Dermis microvascular lymphatic vessel endothelial cell (primary cell): ENCODE measurements at places on chromosomes 11 and 22. TPM values are rescaled to one million over a fixed set of nuclear protein-coding genes. Genes with fewer than 3 reads are reported as not detected.

DNA sequence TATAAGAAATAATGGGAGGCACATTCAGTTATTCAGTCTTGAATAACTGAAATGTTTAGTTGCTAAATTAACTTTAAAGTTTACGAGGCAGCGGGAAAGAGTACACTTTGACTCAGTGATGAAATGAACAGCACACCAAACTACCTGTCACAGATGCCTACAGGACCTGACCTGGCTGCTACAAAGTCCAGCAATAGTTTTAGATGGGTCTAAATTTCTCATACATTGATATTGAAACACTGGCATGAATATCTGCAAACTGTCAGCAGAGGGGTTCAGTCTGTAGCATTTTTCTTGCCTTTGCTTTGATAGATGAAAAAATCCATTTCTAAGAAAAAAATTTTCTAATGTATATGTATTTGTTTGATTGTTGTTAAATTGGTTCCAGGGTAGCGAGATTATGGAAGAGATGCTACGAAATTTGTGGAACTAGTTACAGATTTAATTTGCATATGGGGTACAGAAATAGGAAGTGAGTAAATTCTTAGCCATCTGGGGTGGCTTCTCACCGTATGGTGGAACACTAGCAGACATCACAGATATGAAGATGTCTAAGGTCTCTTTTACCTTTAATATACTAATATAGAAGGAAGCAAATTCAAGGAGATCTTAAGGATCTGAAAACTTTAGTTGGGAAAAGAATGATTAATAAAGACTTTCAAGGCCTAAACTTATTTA lies 20.8 kb upstream of the GAB2 start:
- DNase-seq, result no peak

Gene CD3D
- total RNA-seq, result not detected in 2 replicates

Gene C1QTNF5
- 47.6 and 121 TPM in 2 replicates for total RNA-seq

DNA sequence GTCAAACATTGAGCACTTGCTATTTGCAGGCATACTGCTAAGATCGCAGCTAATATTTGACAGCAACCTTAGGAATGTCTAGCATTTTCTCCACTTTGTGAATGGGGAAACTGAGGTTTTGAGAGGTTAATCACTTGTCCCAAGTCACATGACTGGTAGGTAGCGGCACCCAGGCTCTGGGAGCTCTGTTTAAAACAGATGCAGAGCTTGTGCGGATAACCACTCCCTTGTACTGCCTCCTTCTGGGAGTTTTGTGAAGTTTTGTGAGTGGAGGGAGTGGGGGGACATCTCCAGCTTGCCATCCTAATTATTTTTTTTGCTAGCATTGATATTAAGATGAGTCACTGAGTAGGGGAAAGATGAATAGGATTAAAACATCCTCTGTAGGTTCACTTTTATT lies 134.7 kb downstream of the GRIK4 start:
- DNase-seq, result no peak

DNA sequence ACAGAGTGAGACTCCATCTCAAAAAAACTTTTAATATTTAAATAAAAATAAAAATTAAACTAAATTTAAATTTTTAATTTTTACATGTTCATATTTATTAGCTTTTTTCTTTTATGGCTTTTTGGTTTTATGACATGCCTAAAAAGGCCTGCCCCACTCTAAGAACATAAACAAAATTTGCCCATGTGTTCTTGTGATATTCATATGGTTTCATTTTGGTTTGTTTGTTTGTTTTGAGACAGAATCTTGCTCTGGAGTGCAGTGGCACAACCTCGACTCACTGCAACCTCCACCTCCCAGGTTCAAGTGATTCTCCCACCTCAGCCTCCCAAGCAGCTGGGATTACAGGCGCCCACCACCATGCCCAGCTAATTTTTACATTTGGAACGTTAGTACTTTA lies 27.7 kb downstream of the SUSD2 start:
- DNase-seq, result no peak

DNA sequence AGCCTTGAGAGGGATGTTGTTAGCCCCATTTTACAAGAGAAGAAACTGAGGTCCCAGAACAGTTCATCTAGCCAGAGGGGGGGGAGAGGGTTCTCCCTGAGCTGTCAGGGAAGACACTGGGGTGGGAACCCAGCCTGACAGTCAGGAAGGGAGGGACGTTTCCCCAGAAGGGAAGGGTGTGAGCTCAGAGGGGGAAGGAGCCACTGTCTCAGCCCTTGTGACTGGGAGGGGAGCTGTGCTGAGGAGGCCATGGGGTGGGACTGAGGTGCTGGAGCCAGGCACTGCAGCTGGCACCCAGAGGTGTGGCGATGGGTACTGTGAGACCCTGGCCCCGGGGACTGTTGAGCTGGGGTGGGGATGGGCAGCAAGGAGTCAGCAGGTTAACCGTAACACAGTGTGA lies 35.7 kb downstream of the DAGLA start:
- DNase-seq, result no peak

DNA sequence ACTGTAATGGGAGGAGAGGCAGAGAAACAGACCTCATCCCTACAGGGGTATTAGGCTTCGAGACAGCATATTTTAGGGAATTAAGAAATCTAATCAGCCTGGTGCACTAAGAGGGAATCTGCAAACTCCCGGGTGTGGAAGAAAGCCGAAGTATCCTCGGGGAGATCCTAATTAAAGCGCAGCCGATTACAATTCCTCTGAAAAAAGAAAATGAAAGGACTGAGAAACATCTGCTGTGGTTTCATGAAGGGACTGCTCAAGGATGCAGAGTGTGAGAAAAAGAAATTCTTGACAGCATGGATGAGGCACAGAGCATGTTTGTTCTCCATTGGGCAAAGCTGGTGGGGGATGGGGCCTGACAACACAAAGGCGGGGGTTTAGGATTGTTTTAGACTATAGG lies 290.0 kb upstream of the LARGE1 start:
- DNase-seq, result no peak

- no peak for DNase-seq
Measured at GRCh38 chr11:73270016-73270854, 1.9 kb upstream of the P2RY6 start.

- no peak for DNase-seq
Measured at GRCh38 chr11:110425751-110426545, 3.8 kb upstream of the FDX1 start.

Gene SYT9
- total RNA-seq, result 0.77 and 1.6 TPM in 2 replicates

Gene TTC28
- total RNA-seq, result 11.7 and 17.2 TPM in 2 replicates

Gene SAA4
- total RNA-seq, result not detected in 2 replicates

Gene RFPL3
- not detected in 2 replicates for total RNA-seq

Gene SHANK2
- total RNA-seq, result under 0.01 and 1.6 TPM in 2 replicates

Gene TMEM135
- 18.3 and 25.8 TPM in 2 replicates for total RNA-seq

DNA sequence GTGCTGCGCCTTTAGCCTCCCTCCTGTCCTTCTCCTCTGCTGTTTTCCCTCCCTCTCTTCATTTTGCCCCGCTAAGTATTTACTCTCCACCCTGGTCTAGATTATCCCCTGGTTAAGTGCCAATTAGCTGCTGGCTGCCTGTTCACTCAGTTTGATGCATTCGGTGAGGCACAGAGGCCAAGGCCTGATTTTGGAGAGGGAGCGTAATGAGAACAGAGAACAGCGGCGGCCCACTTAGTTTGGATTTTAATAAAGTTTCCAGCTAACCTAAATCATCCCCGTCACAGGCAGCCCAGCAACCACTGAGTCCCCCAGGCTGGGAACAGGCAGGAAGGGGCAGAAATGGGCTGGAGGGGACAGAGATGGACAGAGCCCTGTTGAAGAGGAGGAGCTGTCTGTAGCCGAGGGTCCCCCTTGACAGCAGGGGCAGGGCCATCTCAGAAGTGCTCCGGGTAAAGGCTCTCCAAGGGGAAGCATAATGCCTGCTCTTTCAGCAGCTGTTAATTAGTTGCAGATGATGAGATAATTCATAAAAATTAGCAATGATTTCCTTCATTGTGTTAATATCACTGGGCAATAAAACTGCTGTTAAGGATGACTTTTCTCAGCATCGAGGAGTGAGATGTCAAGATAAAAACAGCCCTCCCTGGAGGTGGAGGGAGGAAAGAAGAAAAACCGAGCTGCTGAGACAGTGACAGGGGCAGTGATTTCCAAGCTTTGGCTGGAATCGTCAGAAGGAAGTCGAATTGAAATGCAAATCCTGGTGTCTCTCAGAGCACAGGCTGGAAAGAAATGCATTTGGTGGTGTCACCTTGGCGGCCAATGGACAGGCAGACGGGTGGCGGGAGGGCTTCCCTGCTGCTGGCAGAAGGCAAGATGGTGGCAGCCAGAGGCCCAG lies 170.1 kb downstream of the GRIK4 start:
- DNase-seq, result no peak

Gene UPK3A
- not detected in 2 replicates for total RNA-seq

Gene FJX1
- 25.2 and 30.5 TPM in 2 replicates for total RNA-seq

GRCh38 chr11:96744697-96745096 lies 354.9 kb downstream of the JRKL start:
- DNase-seq, result no peak

DNA sequence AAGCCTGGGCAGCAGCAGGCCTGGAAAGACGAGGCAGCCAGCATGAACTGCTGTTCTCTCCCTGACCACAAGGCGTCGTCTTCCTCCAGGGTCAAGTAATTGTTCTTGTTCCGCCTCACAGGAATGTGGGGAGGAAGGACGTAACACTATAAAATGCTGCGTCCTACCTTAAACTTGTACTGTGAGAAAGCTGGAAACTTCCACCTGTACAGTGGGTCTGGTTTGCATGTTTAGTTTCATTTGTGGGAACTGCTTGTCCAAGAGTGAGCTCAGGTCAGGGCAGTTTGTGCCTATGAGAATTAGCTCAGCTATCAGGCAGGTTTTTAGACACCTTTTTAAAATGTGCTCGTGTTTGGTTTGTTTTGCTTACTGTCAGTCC lies 55.2 kb downstream of the PANX1 start:
- DNase-seq, result peak; percentile 61

- DNase-seq, result no peak
Measured at GRCh38 chr11:14393889-14394288, 34.9 kb upstream of the RRAS2 start.

Gene PRRG4
- total RNA-seq, result 0.64 and 1.9 TPM in 2 replicates

DNA sequence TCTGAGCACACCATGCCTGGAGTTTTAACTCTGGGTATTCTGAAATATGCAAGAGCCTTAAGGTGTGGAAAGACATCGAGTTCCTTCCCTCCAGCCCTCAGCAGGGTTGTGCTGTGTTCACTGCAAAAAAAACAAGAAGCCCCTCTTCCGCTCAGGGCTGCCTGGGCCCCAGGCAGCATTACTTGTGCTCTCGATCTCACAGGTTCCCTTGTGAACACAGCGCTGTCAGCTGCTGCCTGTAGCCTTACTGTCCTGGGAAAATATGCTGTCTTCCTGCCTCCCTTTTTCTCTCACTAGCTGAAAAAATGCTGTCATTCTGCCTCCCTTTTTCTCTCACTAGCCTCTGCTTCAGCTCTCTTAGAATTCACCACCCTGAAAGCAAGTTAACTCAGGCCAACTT lies 15.7 kb upstream of the TENM4 start:
- DNase-seq, result no peak
